ENCODE measurements at places on chromosomes 3 and 15.
A peak's percentile ranks its signal among the peaks of the same experiment; 100 is the strongest.

- no peak for DNase-seq
These were observed 562.6 kb downstream of the EDEM1 start for GRCh38 chr3:5750091-5750490.

DNA sequence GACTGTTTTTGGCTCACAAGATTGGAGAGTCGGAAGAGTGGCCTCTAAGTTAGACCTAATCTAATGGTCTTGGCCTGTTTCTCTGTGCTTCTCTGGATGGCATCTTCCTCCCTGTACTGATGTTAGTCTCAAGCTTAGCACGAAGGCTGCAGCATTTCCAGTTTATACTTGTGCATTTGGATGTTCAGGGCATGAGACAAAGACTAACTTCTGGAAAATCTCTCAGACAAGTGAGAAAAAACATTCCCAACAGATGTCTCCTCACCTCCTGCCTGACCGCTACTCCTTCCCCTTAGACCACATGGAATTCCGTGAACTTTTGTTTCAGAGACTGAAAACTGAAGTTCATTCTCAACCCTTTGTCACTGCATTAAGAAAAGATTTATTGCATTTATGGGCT, 410.8 kb upstream of the MCTP2 start:
- DNase-seq = no peak

DNA sequence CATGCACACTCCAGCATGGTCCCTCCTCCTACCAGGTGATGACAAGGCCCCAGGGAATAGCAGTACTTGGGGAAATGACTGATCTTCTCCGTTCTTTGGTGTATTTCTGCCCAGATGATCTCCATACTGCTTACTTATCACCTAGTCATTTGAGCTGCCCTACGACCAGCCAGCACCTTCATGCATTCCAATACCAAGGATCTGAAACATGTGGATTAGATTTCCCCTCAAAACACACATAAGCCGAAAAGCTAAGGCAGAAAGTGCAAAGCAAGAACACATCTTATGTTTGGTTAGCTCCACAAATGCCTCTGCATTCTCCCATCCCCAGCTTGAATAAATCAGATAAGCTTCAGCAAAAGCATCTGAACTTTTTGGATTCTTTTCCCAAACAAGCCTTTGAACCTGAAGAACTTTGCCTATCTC, 64.8 kb upstream of the BCL6 start:
- no peak for DNase-seq

DNA sequence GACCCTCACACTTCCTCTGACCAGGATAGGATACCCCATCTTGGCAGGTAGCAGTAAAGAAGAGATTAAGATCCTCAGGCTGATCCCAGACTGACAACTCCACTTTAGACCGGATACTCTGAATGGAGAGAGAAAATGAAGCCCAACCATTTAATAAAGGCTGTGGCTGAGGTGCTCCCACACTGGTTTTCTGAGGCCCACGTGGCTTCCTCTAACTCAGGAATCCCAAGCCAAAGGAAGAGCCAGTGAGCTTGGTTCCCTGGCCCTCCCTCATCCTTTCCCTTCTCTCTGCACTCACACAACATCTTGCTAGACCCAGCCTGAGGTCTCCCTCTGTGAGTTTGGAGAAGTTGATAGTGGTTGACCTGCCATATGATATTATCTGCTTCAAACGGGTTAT, 78.1 kb downstream of the ITGB5 start:
- DNase-seq = no peak

GRCh38 chr3:31532587-31533168, at the start of gene STT3B:
Gene STT3B, plus strand, starts transcription at chr3:31532925. Its CDS starts 74 bp downstream, at chr3:31532999.
- peak; percentile 83 for DNase-seq

GRCh38 chr15:54159012-54159411, 180.8 kb downstream of the UNC13C start:
- DNase-seq = no peak

- DNase-seq = no peak
These were observed 31.9 kb downstream of the RAD18 start for GRCh38 chr3:8931342-8931741.

- no peak for DNase-seq
These were observed 92.4 kb downstream of the GHSR start for GRCh38 chr3:172355836-172356235.

- no peak for DNase-seq
These were observed 85.4 kb downstream of the MAGI1 start for GRCh38 chr3:65953301-65953812.

DNA sequence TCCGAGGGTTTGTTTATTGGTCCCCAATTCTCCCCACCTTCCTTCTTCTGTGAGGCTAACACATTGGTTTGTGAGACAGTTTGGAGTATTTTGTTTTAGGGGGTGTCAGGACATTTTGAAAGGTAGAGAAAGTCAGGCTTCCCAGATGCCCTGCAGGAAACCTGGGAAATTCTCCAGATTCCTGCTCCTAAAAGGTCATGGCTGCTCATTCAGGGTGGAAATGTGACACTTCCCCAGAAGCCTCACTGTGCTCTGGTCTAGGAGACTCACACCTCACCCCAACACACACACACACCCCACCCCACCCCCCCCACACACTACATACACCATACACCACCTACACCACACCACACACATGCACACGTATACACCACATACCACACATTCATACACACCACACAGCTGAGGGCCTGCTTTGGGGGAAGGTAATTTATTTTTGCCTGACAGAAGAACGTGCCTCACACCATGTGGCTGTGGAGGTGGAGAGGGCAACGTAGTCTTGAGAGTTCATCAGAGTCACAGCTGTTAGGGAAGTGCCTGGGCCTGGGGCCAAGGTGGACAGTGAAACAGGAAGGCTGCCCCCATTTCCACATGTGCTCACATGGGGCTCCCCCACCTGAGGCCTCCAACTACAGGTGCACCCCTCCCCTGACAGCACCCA, 40.4 kb upstream of the LIMD1 start:
- DNase-seq = no peak

- no peak for DNase-seq
These were observed 848.6 kb downstream of the PDCD6IP start for GRCh38 chr3:34646911-34647460.

GRCh38 chr15:86044981-86045380, 34.7 kb upstream of the AGBL1 start:
- DNase-seq = no peak

DNA sequence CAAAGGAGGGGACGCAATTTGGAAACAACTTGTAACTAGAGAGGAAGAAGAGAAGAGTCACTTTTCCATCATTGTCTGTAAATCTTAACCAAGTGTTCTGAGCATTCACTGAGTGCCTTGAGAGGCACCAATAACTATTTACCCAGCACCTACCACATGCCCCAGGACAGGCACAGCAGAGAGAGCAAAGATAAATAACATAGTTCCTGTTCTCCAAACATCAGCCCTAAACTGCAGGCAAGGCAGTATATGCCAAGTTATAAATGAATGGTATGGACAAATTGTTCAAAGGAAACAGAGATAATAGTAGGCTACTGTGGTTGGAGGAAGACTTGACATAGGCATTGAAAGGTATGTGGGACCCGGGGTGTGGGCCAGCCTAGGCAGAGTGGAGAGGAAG, 45.6 kb downstream of the ITGB5 start:
- DNase-seq = no peak

- DNase-seq = no peak
These were observed 29.5 kb downstream of the SIAH2 start for GRCh38 chr3:150733373-150733935.

GRCh38 chr15:59317211-59317610, 55.5 kb downstream of the MYO1E start:
- no peak for DNase-seq

GRCh38 chr3:5217824-5218595, 30.5 kb downstream of the EDEM1 start:
- DNase-seq = no peak

- no peak for DNase-seq
These were observed 146.8 kb downstream of the FAM43A start for GRCh38 chr3:194832346-194833104.

All from CD8-positive, alpha-beta T cell (primary cell).